ENCODE measurements at places on chromosomes 4 and X.

- DNase-seq: no peak
Measured at GRCh38 chr4:82638479-82638878, 76.7 kb upstream of the TMEM150C start.

DNA sequence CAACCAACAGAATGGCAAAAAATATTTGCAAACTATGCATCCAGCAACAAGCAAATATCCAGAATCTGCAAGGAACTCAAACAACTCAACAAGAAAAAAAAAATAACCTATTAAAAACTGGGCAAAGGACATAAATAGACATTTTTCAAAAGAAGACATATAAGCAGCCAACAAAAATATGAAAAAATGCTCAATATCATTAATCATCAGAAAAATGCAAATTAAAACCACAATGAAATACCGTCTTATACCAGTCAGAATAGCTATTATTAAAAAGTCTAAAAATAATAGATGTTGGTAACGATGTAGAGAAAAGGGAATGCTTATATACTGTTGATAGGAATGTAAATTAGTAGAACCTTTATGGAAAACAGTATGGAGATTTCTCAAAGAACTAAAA lies 53.4 kb downstream of the WDR19 start:
- DNase-seq: no peak

- DNase-seq: no peak
Measured at GRCh38 chr4:170256807-170257206, 167.1 kb upstream of the AADAT start.

DNA sequence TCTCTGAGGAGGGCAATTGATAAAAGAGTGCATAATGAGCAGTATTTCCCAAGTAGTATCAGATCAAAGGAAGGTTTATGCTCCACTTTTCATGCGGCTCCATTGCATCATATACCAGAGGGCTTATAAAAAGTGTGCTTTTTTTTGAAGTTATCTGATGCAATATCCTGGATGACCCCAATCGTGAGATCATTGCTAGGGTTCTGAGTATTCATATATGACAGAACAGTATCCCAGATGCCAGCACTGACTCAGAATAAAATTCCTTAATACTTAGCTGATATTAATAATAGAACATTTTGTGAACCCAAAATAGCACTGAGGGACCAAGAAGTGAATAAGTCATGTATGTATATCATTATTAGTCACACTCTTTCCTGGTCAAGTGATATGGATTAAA lies 945.5 kb upstream of the AGA start:
- no peak for DNase-seq

DNA sequence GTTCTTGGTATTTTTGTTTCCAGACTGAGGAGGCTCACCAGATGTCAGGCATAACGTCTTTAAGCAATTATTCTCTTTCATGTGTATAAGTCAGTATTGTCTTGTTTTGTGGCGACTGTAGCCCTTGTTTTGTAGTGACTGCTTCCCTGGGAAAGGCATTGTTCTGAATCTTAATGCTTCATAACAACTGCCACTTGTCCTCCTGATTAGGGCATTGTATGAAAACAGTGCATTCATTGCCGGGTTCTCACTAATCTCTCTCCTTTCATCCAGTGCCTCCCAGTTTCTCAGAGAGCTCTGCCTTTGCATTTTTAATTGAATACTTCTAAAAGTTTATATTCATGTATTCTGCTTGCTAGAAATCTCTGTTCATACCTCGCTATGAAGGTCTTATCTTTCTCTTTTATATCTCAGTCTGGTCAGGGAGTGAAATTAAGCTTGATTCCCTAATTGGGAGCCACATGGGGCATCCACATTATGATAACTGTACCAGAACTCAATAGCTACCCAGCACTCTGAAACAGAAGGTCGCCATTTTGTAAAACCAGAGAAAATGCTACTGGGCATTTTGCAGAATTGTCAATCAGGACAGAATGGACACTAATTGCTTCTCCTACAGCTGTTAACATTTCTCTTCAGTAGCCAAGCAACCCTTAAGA lies 149.8 kb downstream of the GBA3 start:
- no peak for DNase-seq

DNA sequence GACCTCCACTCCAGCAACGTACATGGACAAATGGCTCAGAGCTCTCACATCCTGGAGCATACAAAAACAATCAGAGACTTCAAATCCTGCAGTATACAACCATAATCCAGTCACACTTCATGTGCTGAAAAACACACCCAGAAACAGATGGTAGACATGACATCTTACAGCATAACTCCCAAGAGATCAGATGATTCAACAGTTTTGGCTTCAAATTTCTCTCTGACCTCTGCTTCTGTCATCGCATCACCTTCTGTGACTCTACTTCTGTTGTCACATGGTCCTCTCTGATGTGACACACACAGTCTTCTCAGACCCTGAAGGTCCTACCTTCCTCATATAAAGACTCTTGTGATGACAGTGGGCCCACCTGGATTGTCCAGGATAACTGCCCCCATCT lies 18.5 kb downstream of the SUV39H1 start:
- DNase-seq: no peak

- no peak for DNase-seq
Measured at GRCh38 chr4:3880615-3881120, 114.5 kb downstream of the ADRA2C start.

DNA sequence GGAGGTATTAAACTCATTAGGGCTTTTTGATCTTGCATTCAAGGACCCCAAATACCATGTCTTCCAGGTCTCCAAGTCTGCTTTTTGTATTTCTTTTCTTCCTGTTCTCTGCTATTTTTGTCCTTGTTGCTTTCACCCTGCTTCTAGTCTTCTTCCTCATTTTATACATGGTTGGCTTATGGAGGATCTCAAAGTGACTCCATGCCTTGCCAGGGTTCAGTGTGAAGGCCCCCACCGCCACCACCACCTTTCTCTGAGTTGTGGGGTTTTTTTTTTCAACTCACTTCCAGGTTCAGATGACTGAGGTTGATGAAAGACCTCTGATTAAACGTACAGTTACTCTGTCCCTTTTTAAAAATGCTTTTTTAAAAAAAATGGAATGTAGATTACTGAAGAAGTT lies 96.3 kb downstream of the MAML3 start:
- DNase-seq: no peak

DNA sequence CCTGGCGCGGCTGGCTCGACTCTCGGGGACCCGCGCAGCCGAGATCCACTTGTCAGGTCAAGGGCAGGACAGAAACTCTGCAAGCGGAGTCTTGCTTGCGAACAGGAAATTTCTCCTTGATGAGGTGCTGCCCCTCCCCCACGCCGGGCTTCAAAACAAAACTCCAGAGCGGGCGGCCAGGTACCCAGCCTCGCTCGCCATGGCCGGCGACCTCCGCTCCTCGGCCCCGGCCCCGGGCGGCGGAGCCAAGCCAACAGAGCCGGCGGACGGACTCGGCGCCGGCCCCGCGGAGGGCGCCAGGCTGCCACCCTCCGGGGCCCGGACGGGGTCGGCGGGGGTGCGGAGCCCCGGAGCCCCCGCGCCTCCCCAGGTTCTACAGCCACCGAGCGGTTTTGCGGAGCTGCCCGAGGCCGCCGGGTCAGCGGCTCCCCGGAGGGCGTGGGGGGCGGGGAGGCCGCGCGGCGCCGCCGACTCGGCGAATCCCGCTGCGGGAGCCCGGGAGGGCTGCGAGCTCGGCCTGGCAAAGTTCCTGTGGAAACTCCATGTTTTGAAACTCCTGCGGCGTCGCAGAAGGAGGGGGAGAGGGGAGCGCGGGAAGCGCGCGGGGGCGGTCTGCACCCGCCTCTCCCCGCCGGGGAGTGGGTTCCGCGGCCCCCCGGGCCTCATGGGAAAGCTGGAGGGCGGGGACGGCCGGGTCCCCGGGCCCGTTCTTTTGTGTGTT lies 11.7 kb upstream of the BCOR start:
- no peak for DNase-seq

DNA sequence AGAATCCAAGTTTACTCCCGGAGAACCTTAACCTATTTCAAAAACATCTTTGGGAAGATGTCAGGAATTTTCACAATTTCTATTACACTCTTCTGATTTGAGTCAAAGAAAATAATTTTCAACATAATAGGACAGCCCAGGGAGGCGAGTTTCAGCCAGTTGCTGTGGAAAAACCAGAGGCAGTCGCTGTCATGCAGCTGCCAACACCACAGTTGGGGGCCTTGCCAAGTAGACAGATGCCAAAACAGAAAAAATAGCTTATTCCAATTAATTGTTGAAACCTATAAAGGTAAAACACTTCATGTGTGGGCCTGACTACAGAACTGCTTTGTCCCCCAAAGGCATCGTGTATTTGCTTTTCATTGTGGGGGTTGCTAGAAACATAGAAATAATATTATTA lies 225.8 kb downstream of the DMD start:
- DNase-seq: no peak

GRCh38 chr4:180840142-180840541 lies 1403.1 kb upstream of the TENM3 start:
- no peak for DNase-seq

- no peak for DNase-seq
Measured at GRCh38 chrX:9604111-9604907, 139.5 kb downstream of the TBL1X start.

- no peak for DNase-seq
Measured at GRCh38 chr4:48134081-48134480, at the start of gene TXK. TSS of gene TXK (minus strand) at chr4:48134250. CDS start at chr4:48134170, 80 bp downstream.

DNA sequence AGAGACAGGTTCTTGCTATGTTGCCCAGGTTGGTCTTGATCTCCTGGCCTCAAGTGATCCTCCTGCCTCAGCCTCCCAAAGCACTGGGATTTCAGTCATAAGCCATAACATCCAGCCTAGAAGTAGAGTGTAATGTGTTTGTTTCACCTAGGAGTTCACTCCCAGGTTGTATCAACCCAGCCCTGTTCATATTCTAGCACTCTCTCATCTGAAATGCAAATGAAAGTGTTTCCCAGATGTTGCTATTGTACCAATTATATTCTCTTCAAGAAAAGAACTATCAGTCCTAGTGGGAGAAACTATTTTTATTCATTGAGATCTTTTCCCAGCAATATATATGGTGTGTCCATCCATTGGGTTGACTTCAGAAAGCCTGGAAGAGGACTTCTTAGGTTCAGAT lies 72.6 kb downstream of the USP38 start:
- no peak for DNase-seq

DNA sequence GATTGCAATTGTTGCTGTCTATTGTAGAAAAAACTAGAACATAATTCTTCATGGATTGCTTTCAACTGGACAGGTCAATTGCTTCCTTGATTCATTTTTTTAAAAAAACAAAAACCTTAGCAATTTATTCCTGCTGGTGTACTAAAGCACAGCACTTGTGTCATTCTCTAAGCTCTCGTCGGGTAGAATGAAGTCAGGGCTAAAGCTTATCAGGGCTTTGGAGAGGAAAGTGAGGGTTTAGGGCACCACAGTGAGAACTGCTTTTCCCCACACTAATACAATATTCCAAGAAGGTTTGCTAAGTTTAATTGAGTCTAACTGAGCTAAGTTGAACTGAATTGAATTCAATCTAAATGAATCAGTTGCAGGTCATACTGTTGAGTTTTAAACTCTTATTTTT lies 76.4 kb upstream of the TLR3 start:
- no peak for DNase-seq

- DNase-seq: no peak
Measured at GRCh38 chr4:83250687-83251446, 33.7 kb downstream of the COQ2 start.

- DNase-seq: no peak
Measured at GRCh38 chr4:7166981-7167700, 25.2 kb upstream of the SORCS2 start.

DNA sequence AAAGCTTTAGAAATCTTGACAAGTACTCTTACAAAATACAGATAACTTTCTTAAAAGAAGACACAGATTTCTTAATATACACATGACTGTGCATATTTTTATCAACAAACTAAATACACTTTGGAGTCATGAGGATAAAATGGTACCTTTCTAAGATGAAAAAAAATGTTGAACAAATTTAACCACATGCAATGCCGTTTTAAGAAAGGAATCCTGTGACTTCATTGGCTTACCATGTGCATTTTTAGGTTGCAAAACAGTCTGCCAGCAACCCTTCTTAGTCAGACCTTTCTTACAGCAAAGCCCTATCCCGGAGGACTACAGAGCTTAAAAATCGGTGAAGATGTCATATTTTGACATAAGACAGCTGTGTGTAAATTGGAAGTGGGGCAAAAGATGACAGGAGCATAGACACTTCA lies 51.7 kb downstream of the GASK1B start:
- DNase-seq: no peak

Measured in NCI-H2081 treated with DMSO at 0.1 percent for 48 hours (cell line).